GM23248 (cell line): ENCODE measurements at places on chromosomes 6 and 20. TPM values are rescaled to one million over a fixed set of nuclear protein-coding genes. Genes with fewer than 3 reads are reported as not detected.

GRCh38 chr20:3128275-3128984 is 31.2 kb downstream of the FASTKD5 start:
- H3K36me3 ChIP-seq, result no peaks in the 10 kb centered on the region
- no peaks in the 10 kb centered on the region for H3K4me1 ChIP-seq
- H3K27me3 ChIP-seq, result no peaks in the 10 kb centered on the region
- no peak overlapping the region for H3K4me3 ChIP-seq

DNA sequence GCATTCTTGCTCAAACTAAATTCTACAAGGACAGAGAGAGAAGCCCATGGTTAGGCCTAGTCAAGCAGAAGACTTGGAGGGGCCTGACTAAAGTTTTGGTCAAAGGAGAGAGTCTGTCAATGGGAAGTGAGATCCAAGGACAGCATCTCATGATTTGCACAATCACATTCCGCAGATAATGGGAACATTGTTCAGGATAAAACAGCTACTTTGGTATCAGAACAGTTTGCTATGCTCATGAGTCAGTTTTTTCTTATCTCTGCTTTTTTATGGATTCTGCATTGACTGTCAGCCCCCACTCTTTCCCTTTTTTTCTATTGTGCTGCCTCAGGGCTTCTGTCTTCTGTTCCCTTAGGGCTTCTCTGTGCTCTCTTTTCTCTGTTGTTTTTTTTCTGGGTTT is 28.6 kb downstream of the AKAP7 start:
- H3K4me1 ChIP-seq, result peaks cover 32% of the 10 kb centered on the region
- H3K4me3 ChIP-seq, result no peak overlapping the region
- no peaks in the 10 kb centered on the region for H3K36me3 ChIP-seq
- no peak overlapping the region; the same call in 1 of the 2 replicates for H3K27ac ChIP-seq

OR10C1 gene
- not detected in 2 replicates for total RNA-seq

AFG1L gene
- total RNA-seq, result 0.38 and 1.2 TPM in 2 replicates

- H3K27ac ChIP-seq, result no peak overlapping the region
- H3K36me3 ChIP-seq, result no peaks in the 10 kb centered on the region
- H3K27me3 ChIP-seq, result no peaks in the 10 kb centered on the region
- no peak for DNase-seq
- H3K4me3 ChIP-seq, result no peak overlapping the region
These were observed 1.4 kb downstream of the MTCL3 start for GRCh38 chr6:127517693-127518092.

ATP9A gene
- 14.2 and 15.9 TPM in 2 replicates for total RNA-seq

MMS22L gene
- total RNA-seq, result 12.9 and 14.8 TPM in 2 replicates

PRND gene
- not detected in 2 replicates for total RNA-seq

DNA sequence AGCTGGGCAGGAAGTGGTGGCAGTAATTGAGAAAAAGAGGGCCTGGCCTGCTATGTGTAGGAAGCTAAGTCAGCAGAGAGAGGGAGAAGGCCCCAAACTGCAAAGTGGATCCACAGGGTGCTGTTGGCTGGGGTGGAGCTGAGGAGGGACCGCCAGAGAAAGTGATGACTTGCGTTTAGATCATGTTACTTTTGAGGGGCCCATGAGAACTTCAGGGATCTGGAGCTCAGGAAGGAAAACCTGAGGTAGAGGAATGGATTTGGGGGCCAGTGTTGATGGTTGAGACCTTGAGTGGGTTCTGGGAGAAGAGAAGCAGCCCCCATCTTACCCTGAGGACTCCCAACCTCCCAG is 155.5 kb downstream of the MRPL14 start:
- no peaks in the 10 kb centered on the region for H3K36me3 ChIP-seq
- peak; percentile 15 for DNase-seq
- H3K4me3 ChIP-seq, result no peak overlapping the region
- peaks cover 39% of the 10 kb centered on the region for H3K4me1 ChIP-seq

ZNF334 gene
- total RNA-seq, result 1.4 TPM in 2 replicates

DNA sequence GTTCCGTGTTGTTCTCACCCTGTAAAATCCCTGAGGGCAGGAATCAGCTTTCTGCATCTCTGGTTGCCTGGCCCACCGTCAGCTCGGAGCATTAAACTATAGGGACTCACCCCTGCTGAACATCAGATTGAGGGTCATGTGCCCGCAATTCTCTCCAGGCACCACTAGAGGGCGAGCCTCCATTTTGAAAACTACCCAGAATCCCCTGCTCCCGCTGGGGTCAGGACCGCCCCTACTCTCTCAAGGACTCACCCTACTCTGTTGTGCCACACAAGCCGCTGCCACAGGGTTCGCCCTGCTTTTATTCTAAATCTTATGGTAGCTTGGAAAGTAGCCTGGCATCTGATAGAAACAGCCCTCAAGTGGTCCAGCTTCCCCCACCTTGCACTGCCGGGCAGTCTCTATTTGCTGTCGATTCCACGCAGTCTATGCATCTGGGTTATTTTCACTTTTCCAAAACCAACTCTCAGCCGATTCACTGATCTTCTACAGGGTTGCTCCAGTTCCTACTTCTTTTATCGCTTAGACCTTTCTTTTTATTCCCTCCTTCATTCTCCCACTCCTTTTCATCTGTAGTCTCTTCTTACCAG is 244.1 kb upstream of the QKI start:
- peak; percentile 18 for DNase-seq
- no peak overlapping the region for H3K4me3 ChIP-seq
- no peaks in the 10 kb centered on the region for H3K36me3 ChIP-seq
- H3K27ac ChIP-seq, result no peak overlapping the region

GRCh38 chr6:34901930-34902329 is 12.9 kb downstream of the ANKS1A start:
- no peaks in the 10 kb centered on the region for H3K27me3 ChIP-seq
- 0 out of 2 replicates have a peak, but pooled peaks cover 3% of the 10 kb centered on the region for H3K4me1 ChIP-seq
- H3K36me3 ChIP-seq, result no peaks in the 10 kb centered on the region

- H3K4me1 ChIP-seq, result peaks cover 25% of the 10 kb centered on the region
- H3K4me3 ChIP-seq, result no peak overlapping the region
- DNase-seq, result no peak
These were observed 229.4 kb downstream of the ALDH8A1 start for GRCh38 chr6:134720353-134721059.

MYBL2 gene
- 6.1 and 8.1 TPM in 2 replicates for total RNA-seq

- H3K27ac ChIP-seq, result no peak overlapping the region
- DNase-seq, result no peak
- H3K4me1 ChIP-seq, result no peaks in the 10 kb centered on the region
- H3K27me3 ChIP-seq, result no peaks in the 10 kb centered on the region
- H3K4me3 ChIP-seq, result no peak overlapping the region
These were observed 3.6 kb upstream of the SLC17A4 start for GRCh38 chr6:25750906-25751305.

HLA-DQA1 gene
- total RNA-seq, result not detected in 2 replicates

DNA sequence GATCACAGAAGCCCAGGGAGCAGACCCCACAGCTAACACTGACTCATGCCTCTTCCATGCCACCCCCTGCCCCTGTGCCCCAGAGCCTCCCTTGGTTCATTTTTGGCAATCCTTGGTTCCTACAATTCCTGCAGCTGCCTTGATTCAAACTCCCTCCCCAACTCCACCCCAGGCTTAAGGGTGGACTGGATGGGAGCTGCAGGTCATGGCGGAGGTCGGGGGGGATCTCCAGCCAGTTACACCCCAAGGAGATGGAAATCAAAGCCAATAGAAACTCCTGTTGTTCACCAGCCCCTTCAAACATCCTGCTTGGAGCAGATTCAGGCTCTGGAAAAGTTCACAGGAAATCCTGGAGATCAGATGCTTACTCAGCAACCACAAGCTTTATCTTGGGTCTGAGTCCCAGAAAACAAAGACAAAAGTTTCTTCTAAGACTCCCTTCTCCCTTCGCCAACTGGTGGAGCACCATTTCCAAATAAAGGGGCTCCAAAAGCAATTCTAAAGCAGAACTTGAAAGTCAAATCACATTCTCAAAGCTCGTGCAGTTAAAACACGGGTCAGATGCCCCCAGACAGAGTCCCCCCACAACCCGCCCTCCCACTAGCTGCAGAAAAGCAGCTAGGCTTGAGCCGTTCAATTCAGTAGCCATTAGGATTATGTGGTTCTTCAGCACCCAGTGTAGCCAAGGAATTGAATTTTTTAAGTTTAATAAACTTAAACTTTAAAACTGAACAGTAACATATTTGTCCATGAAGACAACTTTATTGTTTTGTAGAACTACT is 149.5 kb downstream of the ANKRD60 start:
- H3K36me3 ChIP-seq, result no peaks in the 10 kb centered on the region
- no peak overlapping the region for H3K27ac ChIP-seq
- H3K27me3 ChIP-seq, result no peaks in the 10 kb centered on the region
- peaks cover 53% of the 10 kb centered on the region for H3K4me1 ChIP-seq
- no peak overlapping the region for H3K4me3 ChIP-seq

DNA sequence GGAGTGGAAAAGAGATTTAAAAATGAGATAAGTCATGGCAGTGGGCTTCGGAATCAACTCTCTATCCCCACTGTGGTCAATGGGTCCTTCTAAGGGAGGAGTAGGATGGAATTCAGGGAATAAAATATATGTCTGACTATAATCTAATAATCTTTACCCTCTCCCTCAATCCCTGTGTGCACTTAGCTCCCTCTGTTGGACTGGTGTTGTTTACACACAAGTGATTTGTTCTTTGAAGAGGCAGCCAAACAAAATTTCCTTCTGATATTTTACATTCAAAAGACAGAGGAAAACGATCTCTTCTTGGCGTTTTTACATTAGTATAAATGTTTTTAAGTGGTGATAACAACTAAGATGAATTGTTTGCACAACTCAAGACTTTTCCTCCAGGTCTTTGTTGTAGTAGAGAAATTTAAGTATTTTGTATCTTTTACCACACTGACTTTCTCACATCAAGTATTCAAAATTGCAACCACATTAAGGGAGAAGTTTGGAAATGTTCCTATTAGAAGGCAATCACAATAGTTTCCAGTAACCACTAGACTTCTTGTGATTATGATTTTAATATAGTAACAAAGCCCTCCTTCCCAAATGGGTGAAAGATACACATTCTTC is 317.8 kb downstream of the CENPW start:
- H3K4me3 ChIP-seq, result no peak overlapping the region
- DNase-seq, result peak; percentile 73
- no peaks in the 10 kb centered on the region for H3K36me3 ChIP-seq
- H3K27me3 ChIP-seq, result no peaks in the 10 kb centered on the region
- no peak overlapping the region for H3K27ac ChIP-seq

CARMIL1 gene
- total RNA-seq, result 6.3 and 10.9 TPM in 2 replicates

- H3K4me1 ChIP-seq, result no peaks in the 10 kb centered on the region
- H3K27me3 ChIP-seq, result peaks cover 26% of the 10 kb centered on the region
These were observed 23.5 kb upstream of the ATRN start for GRCh38 chr20:3447321-3447720.

TSBP1 gene
- not detected in 2 replicates for total RNA-seq

- no peaks in the 10 kb centered on the region for H3K36me3 ChIP-seq
- H3K4me1 ChIP-seq, result peaks cover 51% of the 10 kb centered on the region
- peak; percentile 66 for DNase-seq
- peak overlapping the region; percentile 99 for H3K4me3 ChIP-seq
These were observed 563 bp downstream of the MGME1 start for GRCh38 chr20:17969278-17969883.
